ENCODE measurements at places on chromosomes 2 and 18. TPM values are rescaled to one million over a fixed set of nuclear protein-coding genes. Genes with fewer than 3 reads are reported as not detected.

Gene TRIM54
- total RNA-seq, result not detected

Gene DQX1
- 0.32 TPM for total RNA-seq

Gene CDCA7
- 8.8 TPM for total RNA-seq

Gene C2orf80
- total RNA-seq, result not detected

Gene NT5C1B
- total RNA-seq, result not detected

Gene MYO3B
- 0.32 TPM for total RNA-seq

Measured in smooth muscle cell of the umbilical artery (primary cell).